ENCODE measurements at places on chromosomes 7 and 10. TPM values are rescaled to one million over a fixed set of nuclear protein-coding genes. Genes with fewer than 3 reads are reported as not detected.

DNA sequence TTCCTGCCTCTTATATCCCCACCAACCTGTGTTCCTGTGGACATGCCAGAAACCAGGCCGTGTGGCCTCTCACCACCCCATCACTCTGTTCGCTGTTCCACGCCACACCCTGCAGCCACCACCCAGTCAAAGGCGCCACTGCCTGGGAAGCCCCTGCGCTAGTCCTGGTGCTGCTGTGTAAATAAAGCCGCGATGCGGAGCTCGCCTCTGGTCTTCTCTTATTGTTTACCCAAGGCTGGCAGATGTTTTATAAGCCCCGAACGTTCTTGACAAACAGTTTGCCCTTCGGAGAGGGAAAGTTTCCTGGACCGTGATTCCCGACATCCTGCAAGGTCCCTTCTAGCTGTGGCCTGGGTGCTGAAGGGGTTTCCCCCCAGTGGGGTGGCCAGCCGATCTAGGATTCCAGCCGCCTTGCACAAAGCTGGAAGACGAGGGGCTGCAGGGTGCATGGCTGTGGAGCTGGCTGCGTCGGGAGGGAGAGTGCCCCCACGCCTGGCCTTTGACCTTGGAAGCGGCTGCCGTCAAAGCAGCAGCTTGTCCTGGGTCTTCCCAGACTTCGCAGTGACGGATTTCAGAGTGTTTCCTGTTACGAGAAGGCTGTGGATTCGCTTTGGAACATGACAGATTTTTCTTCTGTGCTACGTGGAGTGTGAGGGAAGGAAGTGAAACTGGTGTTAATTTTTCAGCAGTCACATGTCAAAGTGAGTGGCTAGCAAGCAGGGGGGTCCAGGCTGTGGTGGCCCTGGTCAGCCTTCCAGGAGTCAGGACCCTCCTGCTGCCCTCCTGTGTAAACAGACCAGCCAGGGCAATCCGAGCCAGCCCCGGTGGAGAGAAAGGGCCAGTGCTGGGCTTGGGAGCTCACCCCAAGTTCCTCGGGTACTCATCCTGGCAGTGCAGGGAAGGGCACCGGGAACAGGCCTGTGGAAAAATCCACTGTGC is 61.6 kb downstream of the LHPP start:
- H3K36me3 ChIP-seq, result no peaks in the 10 kb centered on the region
- peak overlapping the region; percentile 44 for H3K27ac ChIP-seq
- peak overlapping the region; percentile 26 for H3K4me3 ChIP-seq
- H3K4me1 ChIP-seq, result peaks cover 34% of the 10 kb centered on the region
- no peaks in the 10 kb centered on the region for H3K27me3 ChIP-seq

The PIK3AP1 gene
- total RNA-seq, result 5.5 TPM

DNA sequence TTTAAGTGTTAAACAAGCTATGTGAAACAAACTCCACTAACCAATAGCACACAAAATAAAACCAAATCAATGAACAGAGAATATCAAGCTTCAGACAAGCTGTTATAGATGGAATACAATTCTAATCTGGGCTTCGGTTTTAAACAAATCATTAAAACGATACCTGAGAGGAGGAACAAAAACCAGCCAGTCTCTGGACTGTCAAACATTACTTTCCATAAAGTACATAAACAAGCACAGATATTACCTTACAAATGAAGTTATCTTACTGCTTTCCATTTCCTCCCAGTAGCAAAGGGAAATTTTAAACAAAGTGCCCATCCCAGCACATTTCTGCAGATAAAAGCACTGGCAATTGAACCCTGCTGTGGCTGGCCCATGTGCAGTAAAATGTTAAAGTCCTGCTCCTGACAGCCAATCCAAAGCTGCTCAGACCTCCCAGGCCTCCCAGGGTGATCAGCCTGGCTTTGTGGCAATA is 128.0 kb downstream of the NRCAM start:
- H3K27me3 ChIP-seq, result no peaks in the 10 kb centered on the region
- DNase-seq, result no peak
- no peaks in the 10 kb centered on the region for H3K36me3 ChIP-seq
- H3K27ac ChIP-seq, result no peak overlapping the region

The UROS gene
- total RNA-seq, result 38.7 TPM

- peaks cover 9% of the 10 kb centered on the region for H3K36me3 ChIP-seq
- DNase-seq, result no peak
- H3K4me1 ChIP-seq, result peaks cover 66% of the 10 kb centered on the region
- H3K27ac ChIP-seq, result peak overlapping the region; percentile 74
- no peaks in the 10 kb centered on the region for H3K27me3 ChIP-seq
- peak overlapping the region; percentile 26 for H3K4me3 ChIP-seq
These were observed 81.8 kb downstream of the NT5C2 start for GRCh38 chr10:103111031-103111917.

The PRPS1L1 gene
- not detected for total RNA-seq

DNA sequence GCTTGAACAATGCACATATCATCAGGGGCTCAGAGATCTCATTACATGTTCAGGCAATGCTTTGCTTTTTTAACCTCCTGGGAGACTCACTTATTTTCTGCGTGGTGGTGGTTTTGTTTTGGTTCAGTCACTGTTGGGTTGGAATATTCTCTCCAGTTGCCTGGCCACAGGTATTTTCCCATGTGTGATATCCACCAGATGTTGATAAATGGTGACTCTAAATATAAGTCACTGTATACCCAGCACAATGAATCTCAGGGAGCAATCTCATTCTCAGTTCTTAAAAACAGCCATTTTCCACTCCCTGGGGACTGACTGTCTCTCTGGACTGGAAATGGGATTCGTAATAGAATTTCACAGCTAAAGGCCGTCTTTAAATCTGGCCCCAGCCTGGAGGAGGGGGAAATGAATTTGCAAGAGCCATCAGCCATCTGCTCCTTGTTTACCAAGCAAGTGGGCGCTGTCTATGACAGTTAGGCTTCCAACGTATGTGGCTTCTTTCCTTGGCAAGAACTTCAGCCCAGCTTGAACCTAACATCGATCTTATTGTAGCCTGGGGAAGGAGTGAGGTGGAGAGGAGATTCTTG is 1106.2 kb downstream of the NRG3 start:
- no peaks in the 10 kb centered on the region for H3K27me3 ChIP-seq
- H3K4me1 ChIP-seq, result no peaks in the 10 kb centered on the region
- no peak overlapping the region for H3K27ac ChIP-seq
- no peak for DNase-seq
- H3K36me3 ChIP-seq, result no peaks in the 10 kb centered on the region

The FOXL3 gene
- total RNA-seq, result not detected

The PAX4 gene
- total RNA-seq, result not detected

DNA sequence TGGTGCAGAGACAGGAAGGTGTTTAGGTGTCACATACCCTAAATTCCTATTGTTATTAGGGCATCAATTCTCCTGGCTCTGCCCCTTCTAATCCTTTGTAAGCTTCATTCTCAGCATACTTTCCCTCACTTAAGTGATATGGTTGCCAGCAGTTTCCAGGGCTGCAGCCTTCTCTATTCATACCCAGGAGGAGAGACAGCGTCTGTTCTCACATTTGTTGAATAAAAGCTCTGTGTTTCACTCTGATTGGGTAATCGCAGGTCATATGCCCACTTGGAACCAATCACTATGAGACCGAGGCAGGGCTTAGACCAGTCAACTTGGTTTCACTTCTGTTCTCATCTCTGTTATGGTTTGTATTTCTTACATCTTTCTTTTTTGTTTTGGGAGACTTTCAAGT is 109.6 kb upstream of the MTPN start:
- no peaks in the 10 kb centered on the region for H3K36me3 ChIP-seq
- H3K27me3 ChIP-seq, result no peaks in the 10 kb centered on the region
- H3K27ac ChIP-seq, result no peak overlapping the region
- DNase-seq, result no peak
- no peaks in the 10 kb centered on the region for H3K4me1 ChIP-seq
- H3K4me3 ChIP-seq, result peak overlapping the region; percentile 47

The HDAC9 gene
- 98.0 TPM for total RNA-seq

- no peaks in the 10 kb centered on the region for H3K4me1 ChIP-seq
- no peak overlapping the region for H3K4me3 ChIP-seq
- H3K27me3 ChIP-seq, result no peaks in the 10 kb centered on the region
- DNase-seq, result no peak
These were observed 42.7 kb downstream of the PAXIP1 start for GRCh38 chr7:154960063-154960790.

- H3K4me1 ChIP-seq, result no peaks in the 10 kb centered on the region
- H3K4me3 ChIP-seq, result no peak overlapping the region
- H3K27me3 ChIP-seq, result no peaks in the 10 kb centered on the region
- no peak for DNase-seq
- H3K27ac ChIP-seq, result no peak overlapping the region
These were observed 11.7 kb upstream of the TMEM243 start for GRCh38 chr7:87231258-87231657.

Measured in esophagus muscularis mucosa (tissue), 4 donors.